ENCODE measurements at places on chromosomes 16 and 17.

- no peak for DNase-seq
These were observed 57.6 kb upstream of the LHX1 start for GRCh38 chr17:36879624-36880131.

- DNase-seq, result no peak
These were observed at the start of gene MEFV for GRCh38 chr16:3256146-3256865. TSS of gene MEFV (minus strand) at chr16:3256633. CDS start at chr16:3256587, 46 bp downstream.

GRCh38 chr17:80846932-80847331, 144.7 kb upstream of the CHMP6 start:
- DNase-seq, result no peak

- DNase-seq, result no peak
These were observed 6.5 kb downstream of the PDIA2 start for GRCh38 chr16:289395-289997.

DNA sequence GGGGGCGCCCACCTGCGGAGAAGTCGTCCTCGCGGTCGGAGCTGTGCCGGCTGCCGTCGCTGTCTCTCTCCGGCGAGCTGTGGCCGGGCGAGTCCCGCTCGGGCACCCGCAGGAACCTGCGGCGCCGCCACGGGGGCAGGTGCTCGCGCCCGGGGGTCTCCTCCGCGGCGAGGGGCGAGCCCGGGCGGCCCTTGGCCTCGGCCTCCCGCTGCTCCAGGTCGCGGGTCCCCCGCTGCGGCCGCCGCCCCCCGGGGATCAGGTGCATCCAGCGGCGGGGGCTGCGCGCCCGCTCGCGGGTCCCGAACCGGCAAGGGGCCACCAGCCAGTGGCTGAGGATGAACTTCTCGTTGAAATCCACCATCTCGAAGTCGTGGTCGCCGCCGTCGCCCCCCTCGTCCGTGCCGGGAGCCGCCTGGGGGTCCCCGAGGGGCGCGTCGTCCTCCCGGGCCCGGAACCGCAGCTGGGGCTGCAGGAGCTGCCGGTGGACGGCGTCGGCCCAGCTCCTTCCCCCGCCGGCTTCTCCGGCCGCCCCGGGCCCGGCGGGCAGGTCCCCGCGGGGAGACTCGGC, 41.4 kb upstream of the BHLHA9 start:
- no peak for DNase-seq

GRCh38 chr16:75821117-75821516, 94.8 kb upstream of the CPHXL start:
- no peak for DNase-seq

GRCh38 chr16:55668340-55669281, 12.8 kb downstream of the SLC6A2 start:
- DNase-seq, result no peak

DNA sequence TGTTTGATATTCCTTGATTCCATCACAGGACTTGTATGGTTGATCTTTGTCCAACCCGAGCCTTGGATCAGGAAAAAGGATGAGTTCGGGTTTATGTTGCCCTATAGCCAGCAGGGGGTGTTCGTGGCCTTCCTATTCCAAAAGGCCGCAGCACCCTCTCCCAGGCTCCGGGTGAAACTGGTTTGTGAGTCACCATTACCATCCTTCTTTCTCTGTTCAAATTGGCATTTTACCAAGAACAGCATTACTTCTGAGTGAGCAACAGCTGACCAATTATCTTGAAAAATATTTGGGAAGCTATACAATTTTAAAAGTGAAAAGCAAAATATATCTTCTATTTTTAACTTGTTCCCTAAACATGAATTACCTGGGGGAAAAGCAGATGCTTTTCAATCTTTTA, 24.3 kb upstream of the KRT20 start:
- no peak for DNase-seq

DNA sequence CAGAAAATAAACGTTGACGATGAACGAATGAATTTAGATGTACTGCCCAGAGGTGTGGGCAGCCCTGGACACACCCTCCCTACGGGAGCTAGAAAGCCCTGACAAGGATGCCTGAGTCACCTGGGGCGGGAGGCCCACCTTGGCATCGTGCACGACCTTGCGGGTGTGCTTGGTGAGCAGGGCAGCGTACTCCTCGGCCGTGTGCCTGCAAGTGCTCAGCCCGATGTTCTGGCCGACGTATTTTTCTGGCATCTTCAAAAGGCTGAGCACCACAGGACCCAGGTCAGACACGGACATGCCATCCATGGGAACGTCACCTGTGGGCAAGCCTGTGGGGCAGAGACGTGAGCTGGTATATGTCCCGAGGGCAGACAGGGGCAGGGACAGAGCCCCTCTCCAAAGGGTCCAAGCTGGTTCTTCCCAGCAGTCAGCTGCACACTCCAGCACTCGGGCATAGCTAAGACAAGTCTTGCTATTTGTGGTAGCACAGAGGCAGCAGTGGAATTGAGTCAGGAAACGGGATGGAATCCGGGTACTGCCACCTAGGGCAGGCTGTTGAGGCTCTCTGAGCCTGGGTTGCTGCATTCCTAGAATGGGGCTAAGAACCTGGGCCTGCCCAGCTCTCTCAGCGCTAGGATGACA, 10.8 kb downstream of the NMRAL1 start:
- DNase-seq, result no peak

DNA sequence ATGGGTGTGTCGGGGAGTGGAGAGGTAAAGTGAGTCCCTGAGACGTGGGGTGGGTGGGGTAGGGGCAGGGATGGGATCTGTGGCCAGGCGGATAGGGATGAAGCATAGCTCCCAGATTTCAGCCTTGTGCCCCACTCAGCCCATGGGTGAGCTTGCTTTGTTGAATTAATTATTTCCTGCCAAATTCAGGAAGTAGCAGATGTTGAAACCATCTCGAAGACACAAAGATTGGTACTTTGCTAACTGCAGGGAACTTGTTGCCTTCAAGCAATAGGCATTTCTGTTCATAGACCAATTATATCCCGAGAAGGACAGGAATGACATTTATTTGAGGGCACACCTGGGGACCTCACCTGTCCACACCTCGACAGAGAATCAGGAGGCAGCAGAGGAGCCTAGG, 11.0 kb upstream of the C16orf74 start:
- no peak for DNase-seq

GRCh38 chr16:23557779-23558702, 514 bp downstream of the UBFD1 start:
- DNase-seq, result no peak

- no peak for DNase-seq
These were observed 288.9 kb upstream of the C16orf82 start for GRCh38 chr16:26777821-26778220.

DNA sequence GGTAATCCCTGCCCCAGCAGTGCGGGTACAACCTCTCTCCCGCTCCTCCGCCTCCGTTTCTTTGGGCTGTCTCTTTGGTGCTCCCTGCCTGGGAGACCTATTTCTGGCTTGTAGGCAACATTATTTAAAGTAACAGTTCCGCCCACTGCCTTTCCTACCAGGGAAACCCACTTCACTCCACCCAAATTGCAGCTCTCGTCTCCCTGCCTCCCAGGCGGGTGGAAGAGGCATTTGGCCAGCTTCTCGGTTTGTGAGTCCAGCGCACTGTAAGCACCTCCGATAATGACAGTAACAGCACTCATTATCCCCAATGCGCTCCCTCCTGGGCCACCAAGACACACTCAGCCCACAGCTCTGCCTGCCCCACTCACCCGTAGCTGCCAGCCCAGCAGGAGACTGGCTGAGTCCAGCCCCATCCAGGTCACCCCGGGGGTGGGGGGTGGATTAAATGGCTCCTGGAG, 165.1 kb upstream of the CDC42EP4 start:
- no peak for DNase-seq

DNA sequence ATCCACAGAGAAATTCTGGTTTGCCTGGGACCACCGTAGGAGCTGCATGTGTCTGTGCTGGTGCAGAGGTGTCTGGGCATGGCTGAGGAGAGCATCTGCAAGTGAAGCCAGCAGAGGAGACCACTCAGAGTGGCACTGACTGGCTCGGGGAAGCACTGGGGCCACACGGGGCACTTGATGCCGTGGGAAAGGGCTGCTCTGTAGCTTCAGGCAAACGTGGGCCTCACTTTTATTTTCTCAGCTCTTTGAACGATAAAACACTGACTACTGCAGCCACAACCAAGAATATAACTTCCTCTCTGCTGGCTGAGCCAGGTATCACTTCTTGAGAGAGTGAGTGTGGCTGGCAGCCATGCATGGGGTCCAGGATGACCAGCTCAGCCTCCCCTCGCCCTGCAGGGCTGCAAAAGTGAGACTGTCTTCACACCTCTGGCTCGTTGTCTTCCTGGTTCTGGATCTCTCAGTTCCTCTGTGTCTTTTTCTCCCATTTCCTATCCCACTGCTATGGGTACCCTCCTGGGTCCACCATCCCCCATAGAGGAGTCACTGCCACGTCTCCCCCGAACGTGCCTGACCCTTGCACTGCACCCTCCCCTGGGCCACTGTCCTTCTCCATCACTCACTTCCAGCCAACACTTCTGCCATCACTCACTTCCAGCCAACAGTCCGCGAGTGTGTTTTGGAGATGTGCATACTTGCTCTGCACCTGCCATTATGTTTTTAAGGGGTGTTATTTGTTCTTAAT, 201.4 kb upstream of the CHMP6 start:
- DNase-seq, result no peak

- DNase-seq, result no peak
These were observed 24.4 kb downstream of the TNFRSF13B start for GRCh38 chr17:16947470-16947869.

- DNase-seq, result no peak
These were observed 135.6 kb upstream of the IRX3 start for GRCh38 chr16:54422159-54422558.

DNA sequence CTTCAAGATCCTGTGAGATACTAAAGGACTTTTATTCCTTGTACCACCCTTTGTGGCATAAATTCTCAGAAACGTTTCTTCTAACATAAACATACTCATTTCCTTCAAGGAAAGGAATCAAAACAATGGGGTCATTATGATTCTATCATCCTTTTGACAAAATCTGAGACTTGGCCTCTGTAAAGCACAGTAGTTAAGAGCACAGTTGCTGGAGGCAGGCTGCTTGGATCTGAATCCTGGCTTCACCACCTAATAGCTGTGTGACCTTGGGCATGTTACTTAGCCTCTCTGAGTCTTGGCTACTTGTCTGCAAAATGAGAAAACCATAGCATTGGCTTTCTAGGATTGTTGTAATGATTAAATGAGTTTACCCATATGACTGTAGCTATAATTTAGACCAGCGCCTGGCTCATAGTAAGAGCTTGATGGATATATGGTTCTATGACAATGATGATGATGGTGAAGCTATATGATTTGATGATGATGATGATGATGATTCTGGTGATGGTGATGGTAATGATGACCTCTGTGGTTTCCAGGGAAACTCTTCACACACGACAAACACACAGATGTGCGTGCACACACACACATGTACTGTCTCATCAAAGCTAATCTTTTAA, 6.1 kb upstream of the KRT31 start:
- DNase-seq, result no peak

DNA sequence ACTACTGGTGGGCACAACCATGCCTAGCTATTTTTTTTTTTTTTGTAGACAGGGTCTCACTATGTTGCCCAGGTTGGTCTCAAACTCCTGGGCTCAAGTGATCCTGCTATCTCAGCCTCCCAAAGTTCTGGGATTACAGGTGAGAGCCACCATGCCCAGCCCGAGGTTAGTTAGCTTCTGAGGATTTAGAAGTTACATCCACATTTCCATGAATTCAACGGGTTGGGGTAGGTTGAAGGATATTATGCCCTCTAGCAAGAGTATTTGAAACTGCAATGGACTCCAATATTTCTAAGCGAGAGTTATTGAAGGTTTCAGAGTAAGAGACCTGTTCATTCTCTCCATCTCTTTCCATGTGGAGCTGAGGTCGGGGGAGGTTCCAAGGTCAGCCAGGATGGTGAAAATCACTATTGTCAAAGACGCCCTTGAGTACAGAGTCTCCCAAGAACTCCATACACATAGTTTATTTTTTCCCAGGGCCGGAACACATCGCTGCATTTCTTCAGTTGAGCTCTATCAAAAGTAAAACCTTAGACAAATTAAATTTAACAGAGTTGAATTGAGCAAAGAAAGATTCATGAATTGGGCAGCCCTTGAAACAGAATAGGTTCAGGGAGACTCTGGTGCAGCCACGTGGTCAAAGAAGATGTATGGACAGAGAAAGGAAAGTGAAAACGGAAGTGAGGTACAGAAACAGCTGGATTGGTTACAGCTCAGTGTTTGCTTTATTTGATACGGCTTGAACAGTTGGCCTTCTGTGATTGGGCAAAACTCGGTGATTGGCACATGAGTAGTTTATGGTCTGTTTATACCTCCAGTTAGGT, 19.0 kb upstream of the ITPRIPL2 start:
- DNase-seq, result no peak

GRCh38 chr16:61364990-61365389, 671.2 kb downstream of the CDH8 start:
- no peak for DNase-seq

GRCh38 chr17:82240506-82241182, 11.8 kb downstream of the SLC16A3 start:
- no peak for DNase-seq

DNA sequence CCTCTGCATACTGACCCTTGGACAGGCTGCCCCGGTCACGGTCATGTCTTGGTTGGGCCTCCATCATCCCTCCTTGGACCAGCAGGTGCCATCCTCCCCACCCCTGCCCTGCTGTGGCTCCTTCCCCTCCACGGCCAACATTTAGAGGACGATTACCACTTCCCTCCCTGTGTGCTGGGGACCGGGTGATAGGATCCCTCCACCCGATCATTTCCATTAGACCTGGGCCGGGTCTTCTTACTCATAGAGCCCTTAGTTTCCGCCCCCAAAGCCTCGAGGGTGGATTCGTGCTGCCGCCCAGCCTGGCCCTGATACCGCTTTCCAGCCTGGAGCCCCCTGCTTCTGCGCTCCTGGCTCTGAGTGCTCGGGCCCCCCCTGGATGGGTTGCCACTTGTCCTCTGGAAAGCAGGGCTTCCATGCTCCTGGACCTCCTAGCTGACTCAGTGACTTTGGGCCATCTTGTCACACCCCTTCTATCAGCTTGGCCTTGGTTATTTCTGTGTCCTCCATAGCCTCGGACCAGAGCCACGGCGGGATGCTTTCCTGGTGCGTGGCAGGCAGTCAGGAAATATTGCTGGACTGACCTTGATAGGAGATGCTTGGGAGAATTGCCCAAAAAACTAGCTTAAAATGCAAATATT, 171.4 kb downstream of the SEC14L1 start:
- DNase-seq, result no peak

DNA sequence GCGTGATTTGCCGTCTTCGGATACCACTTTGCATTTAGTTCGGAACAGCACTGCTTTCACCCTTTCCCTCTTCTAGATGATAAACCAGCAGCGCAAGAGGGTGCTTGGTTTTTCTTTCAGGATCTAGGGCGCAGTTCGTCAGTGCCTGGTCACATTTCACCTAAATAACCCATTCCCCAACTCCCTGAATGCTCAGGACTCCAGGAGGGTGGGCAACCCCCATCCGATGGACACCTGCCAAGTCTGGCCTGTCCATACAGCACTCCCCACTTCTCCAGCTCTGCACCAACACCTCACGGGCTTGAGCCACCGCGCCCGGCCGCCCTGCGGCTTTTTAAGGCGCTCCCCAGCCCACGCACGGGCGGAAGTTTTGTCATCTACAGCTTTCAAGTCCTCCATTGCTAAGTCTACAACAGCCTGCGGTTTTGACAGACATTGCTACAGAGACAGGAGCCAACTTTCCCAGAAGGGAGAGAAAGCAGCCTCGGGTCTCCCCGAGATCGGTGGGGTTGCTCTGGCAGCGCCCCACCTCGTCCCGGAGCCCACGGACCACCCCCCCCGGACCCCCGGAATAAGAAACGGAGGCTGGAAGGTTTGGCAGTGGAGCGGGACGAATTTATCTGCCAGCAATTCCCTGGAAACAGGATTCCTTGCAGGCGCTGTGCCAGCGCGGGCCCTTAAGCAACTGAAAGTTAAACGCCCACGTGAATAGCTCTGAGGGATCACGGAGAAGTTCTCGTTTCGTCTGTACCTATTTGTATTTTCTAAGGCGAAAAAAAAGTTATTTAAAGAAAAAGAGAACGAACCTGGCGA, 38.6 kb upstream of the SLFN13 start:
- no peak for DNase-seq

All from amygdala (tissue), 56 donors.